Breast epithelium (tissue), 4 donors: ENCODE measurements at places on chromosomes 7 and 10. TPM values are rescaled to one million over a fixed set of nuclear protein-coding genes. Genes with fewer than 3 reads are reported as not detected.
A peak's percentile ranks its signal among the peaks of the same experiment; 100 is the strongest.

CAV1 gene
- 154 TPM for total RNA-seq

- DNase-seq, result no peak
- H3K4me1 ChIP-seq, result no peaks in the 10 kb centered on the region
- H3K27ac ChIP-seq, result peak overlapping the region; percentile 73
Measured at GRCh38 chr10:10829576-10829975, 188.1 kb upstream of the CELF2 start.

GSTO2 gene
- total RNA-seq, result 14.1 TPM

DNA sequence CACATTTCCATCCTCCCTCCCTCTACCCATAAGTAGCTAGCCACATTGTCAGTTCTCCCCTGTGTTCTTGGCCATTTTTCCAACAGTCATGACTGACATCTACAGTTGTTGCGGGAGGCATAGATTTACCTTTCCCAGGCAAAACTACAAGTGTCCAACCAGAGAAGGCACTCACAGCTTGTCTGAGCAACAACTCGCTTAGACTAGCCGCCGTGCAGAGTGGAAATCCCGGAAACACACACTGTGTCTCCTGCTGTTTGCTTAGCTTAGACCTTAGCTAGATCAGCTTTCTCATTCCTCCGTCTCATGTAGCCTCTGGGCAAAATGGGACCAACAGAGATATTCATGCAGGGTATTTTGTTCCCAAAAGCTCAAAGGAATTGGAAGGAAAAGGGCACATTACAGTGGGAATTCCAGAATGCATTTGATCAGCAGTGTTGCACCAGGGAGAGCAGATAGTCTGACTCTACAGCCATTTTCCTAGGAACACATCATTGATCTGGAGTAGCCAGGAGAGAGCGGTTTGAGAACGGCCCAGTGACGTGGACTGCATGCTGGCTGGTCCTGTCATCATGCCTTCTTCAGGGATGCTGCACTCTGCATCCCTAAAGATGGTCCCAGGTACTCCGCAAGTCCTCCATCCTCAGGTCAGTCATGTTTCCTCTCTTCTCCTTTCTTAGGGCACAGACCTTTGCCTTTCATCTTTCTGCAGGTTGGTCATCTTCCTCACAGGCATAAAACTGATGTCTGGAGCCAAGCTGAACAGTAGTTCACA lies 89.4 kb downstream of the C10orf90 start:
- no peaks in the 10 kb centered on the region for H3K27me3 ChIP-seq
- H3K36me3 ChIP-seq, result no peaks in the 10 kb centered on the region
- H3K27ac ChIP-seq, result no peak overlapping the region
- H3K4me1 ChIP-seq, result no peaks in the 10 kb centered on the region
- no peak overlapping the region for H3K4me3 ChIP-seq
- no peak for DNase-seq

DNA sequence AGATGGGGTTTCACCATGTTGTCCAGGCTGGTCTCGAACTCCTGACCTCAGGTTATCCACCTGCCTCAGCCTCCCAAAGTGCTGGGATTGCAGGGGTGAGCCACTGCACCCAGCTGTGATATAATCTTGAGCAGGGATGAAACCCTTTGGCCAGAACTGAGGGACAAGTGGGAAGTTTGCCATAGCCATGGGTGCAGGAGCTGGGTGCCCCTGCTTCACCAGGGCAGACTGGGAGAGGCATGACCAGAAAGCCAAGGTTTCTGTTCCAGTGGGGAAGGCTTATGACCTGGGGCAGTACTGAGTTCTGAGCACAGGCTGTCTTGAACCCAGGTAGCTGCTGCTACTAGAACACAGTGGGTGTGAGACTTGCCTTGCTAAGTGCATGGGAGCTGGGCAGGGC lies 40.5 kb upstream of the CDK13 start:
- H3K4me3 ChIP-seq, result no peak overlapping the region
- no peaks in the 10 kb centered on the region for H3K36me3 ChIP-seq

DNA sequence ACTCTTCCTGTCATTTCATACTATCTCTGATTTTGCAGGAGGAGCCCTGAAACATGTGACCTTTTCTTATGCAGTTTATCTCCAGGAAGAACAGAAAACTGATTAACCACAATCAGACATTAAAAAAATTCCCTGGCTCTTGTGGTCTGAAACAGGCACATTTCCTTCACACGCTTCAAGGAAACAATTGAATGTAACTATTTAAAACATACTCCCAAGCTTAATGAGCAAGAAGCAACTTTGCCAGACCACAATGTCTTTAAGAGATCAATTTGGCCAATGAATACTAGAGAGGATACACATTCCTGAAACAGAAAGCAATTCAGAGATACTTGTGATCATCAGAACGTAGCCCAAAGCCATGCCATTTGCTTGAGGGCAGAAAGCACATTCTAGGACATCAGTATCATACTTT lies 65.8 kb downstream of the PIP4K2A start:
- H3K27ac ChIP-seq, result no peak overlapping the region
- no peak overlapping the region for H3K4me3 ChIP-seq
- H3K27me3 ChIP-seq, result no peaks in the 10 kb centered on the region

- no peak overlapping the region for H3K27ac ChIP-seq
- no peaks in the 10 kb centered on the region for H3K27me3 ChIP-seq
- no peak for DNase-seq
- no peak overlapping the region for H3K4me3 ChIP-seq
- no peaks in the 10 kb centered on the region for H3K36me3 ChIP-seq
Measured at GRCh38 chr10:36026656-36027390, 384.7 kb upstream of the FZD8 start.

DNA sequence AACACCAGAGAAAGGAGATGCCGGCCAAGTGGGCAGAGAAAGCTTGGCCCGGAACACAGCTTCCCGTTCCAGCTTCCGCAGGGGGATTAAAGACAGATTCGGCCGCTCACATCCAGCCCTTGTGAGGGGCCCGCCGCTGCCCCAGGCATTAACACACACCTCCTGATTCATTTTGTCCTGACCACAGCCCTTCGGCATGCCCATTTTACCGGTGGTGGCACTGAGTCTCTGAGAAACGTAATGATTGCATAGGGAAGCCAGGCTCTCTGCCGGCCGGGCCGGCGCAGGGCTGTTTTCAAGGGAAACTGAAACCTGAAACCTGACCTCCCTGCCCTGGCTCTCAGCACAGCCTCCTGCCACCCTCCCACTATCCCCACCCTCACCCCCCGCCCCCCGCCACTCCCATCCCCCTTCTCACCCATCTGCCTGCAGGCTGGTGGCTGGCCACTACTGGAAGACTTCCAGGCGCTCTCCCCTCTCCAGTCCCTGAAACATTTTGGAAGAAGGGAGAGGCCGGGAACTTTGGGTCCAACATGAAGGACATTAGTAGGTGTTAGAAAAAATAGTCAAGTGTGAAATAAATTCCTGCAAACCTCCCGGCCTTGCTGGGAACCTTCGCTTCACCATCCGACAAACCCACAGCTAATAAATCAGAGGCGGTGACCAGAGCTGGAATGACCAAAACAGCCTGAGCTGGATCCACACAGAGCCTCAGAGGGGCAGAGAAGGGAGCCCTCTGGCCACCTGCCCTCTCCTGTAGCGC lies 83.5 kb upstream of the CUX1 start:
- no peak overlapping the region for H3K27ac ChIP-seq
- H3K4me3 ChIP-seq, result peak overlapping the region; percentile 32
- no peaks in the 10 kb centered on the region for H3K36me3 ChIP-seq
- DNase-seq, result no peak
- H3K4me1 ChIP-seq, result peaks cover 3% of the 10 kb centered on the region

GRCh38 chr7:137335814-137336213 lies 7.7 kb downstream of the PTN start:
- H3K36me3 ChIP-seq, result no peaks in the 10 kb centered on the region
- H3K27ac ChIP-seq, result peak overlapping the region; percentile 83
- H3K4me1 ChIP-seq, result no peaks in the 10 kb centered on the region
- no peak for DNase-seq

NEURL1 gene
- total RNA-seq, result 1.5 TPM

GRCh38 chr7:7416031-7416858 lies 119.4 kb downstream of the COL28A1 start:
- H3K4me3 ChIP-seq, result no peak overlapping the region
- H3K27me3 ChIP-seq, result no peaks in the 10 kb centered on the region
- H3K27ac ChIP-seq, result peak overlapping the region; percentile 31
- H3K4me1 ChIP-seq, result no peaks in the 10 kb centered on the region

CCDC172 gene
- not detected for total RNA-seq

- H3K4me1 ChIP-seq, result no peaks in the 10 kb centered on the region
- H3K4me3 ChIP-seq, result peak overlapping the region; percentile 35
- DNase-seq, result no peak
- no peaks in the 10 kb centered on the region for H3K27me3 ChIP-seq
- H3K27ac ChIP-seq, result peak overlapping the region; percentile 86
- H3K36me3 ChIP-seq, result no peaks in the 10 kb centered on the region
Measured at GRCh38 chr7:116512520-116513188, 12.2 kb upstream of the CAV1 start.

- H3K36me3 ChIP-seq, result no peaks in the 10 kb centered on the region
- H3K4me1 ChIP-seq, result no peaks in the 10 kb centered on the region
Measured at GRCh38 chr10:71010730-71011129, 122.4 kb upstream of the PCBD1 start.

DNA sequence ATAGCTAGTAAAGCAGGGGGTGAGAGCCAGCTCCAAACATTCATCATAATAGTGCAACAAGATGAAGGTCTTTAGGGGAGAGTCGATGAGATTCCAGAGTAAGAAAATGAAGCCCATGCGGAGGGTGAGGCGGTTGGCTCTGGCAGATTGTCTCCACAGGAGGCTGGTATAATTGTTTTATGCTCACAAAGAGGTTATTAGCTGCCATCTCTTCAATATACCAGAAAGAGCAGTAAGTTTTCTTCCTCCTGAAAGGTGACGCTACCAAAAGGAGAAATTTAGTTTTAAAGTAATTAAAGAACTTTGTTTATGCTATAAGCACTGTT lies 59.2 kb upstream of the KCNIP2 start:
- H3K36me3 ChIP-seq, result no peaks in the 10 kb centered on the region
- H3K27me3 ChIP-seq, result no peaks in the 10 kb centered on the region
- no peaks in the 10 kb centered on the region for H3K4me1 ChIP-seq
- no peak overlapping the region for H3K4me3 ChIP-seq
- H3K27ac ChIP-seq, result no peak overlapping the region
- no peak for DNase-seq

DNA sequence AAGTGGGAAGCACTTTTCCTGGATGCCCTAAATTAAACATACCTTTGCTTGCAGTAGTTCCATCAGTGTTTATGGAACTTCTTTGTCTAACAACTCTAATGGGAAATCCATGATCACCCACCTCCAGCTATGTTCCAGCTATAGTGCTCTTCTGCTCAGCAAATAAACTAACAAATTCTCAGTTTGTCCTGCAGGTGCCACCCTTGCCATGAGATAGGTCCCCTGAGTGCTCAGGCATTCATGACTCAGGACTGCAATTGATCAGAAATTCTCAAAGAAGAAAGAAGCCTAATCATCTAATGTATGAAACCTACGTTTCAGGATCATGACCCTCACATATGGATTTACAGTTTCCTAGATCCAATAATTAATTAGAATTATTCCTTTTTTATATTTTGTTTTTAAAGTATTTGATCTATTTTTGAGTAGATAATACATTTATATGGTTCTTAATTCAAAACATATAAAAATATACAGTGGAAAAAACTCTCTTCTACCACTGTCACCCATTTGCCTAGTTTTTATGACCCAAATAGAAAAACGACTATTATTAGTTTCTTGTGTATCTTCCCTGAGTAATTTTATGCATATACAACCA lies 48.7 kb upstream of the DYNC1I1 start:
- H3K4me1 ChIP-seq, result no peaks in the 10 kb centered on the region
- no peaks in the 10 kb centered on the region for H3K36me3 ChIP-seq
- H3K4me3 ChIP-seq, result no peak overlapping the region
- DNase-seq, result no peak

DNA sequence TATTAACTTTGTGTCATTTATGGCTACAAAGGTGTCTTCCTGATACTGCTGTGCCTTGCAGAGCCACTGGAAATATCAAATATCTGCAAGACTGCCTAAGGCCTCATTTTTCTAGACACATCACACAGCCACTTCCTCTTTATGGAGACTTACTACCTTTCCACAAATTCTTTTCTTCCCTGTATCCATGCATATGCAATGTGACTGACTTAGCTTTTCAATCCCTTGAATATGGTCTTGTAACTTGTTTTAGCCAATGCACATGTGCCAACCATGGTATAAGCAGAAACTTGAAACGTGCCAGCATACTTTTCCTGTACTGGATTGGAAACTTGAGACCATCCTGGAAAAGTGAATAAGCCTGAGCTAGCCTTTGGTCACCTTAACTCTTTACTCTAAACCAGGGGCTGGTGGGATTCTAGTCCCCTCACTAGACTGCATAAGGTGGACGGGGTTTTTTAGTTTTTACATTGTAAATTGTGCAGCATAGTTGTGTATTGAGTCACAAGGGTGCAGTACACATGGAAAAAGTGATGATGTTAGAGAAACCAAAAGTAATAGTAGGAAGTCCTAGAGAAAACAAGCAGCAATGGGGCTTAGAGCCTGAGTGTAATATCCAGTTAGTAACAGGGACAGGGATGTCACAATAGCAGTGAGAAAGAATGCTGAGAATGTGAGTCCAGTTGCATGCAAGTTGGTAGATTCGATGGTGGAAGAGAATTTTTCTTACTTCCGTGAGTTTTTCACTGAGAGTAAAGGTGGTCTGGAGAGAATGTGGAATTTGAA lies 879.5 kb downstream of the SORCS1 start:
- no peaks in the 10 kb centered on the region for H3K27me3 ChIP-seq
- H3K4me1 ChIP-seq, result no peaks in the 10 kb centered on the region
- H3K27ac ChIP-seq, result no peak overlapping the region
- H3K4me3 ChIP-seq, result no peak overlapping the region
- no peaks in the 10 kb centered on the region for H3K36me3 ChIP-seq

CALHM1 gene
- not detected for total RNA-seq

DNA sequence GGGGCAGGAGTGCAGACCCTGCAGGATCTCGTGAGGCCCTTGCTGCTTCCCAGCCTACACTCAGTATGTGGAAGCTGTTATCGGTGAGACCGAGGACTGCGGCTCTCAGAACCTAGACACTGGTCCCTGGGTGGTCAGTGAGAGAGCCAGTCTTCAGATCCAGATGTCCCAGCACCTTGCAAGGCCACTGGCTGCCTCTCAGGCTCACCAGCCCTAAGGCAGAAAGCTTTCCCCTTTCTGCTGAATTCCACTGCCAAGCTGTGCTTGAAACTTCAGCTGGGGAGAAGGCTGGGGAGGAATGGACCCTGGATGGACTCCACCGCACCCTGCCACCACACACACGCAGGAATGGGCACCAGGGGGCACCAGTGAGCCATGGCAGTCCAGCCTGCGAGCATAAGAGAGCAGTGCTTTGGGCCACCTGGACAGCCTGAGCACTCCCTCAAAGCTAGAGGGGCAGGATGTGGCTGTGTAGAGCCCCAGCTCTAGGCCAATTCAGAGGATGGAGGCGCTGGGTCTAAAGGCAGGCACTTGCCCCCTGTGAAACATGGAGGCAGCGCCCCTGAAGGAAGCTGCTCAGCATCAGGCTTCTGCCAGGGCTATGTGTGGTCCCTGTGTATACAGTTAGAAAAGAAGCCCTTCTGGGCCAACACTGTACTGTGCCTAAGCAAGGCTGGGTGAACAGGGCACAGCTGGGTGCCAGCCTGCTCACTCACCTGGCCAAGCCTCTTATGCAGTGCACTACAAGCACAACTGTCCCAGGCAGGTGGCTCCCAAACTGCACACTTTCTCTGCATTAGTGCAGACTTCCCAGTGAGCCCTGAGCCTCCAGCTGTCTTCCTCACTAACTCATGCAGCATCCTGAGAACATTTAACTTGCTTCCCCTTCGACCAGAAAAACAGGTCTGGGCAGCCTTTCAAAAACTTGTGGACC lies 21.6 kb downstream of the TMEM72 start:
- H3K4me1 ChIP-seq, result no peaks in the 10 kb centered on the region
- H3K27me3 ChIP-seq, result no peaks in the 10 kb centered on the region
- no peaks in the 10 kb centered on the region for H3K36me3 ChIP-seq
- peak; percentile 84 for DNase-seq
- no peak overlapping the region for H3K4me3 ChIP-seq
- H3K27ac ChIP-seq, result no peak overlapping the region

GHRHR gene
- total RNA-seq, result not detected
